ENCODE measurements at places on chromosomes 12 and 14.

DNA sequence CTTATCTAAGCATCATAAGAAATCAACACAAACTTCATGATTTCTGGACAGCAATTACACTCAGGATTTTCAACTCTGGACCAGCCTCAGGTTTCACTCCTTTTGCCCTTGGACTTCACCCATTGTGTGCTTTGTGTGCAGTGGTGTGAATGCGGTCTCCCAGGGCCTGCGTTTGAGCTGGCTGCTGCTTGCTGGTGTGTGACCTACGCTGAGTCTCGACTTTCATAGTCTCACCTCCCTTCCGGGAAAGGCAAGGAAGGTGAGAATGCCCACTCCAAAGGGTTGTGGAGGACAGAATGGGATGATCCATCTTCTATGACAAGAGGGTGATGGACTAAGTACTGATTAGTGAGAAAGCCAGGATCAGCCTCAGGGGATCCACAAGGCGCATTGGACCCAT lies 228.8 kb downstream of the C12orf75 start:
- H3K36me3 ChIP-seq = no peaks in the 10 kb centered on the region
- H3K27me3 ChIP-seq = no peaks in the 10 kb centered on the region
- H3K4me3 ChIP-seq = no peak overlapping the region
- no peak for DNase-seq

DNA sequence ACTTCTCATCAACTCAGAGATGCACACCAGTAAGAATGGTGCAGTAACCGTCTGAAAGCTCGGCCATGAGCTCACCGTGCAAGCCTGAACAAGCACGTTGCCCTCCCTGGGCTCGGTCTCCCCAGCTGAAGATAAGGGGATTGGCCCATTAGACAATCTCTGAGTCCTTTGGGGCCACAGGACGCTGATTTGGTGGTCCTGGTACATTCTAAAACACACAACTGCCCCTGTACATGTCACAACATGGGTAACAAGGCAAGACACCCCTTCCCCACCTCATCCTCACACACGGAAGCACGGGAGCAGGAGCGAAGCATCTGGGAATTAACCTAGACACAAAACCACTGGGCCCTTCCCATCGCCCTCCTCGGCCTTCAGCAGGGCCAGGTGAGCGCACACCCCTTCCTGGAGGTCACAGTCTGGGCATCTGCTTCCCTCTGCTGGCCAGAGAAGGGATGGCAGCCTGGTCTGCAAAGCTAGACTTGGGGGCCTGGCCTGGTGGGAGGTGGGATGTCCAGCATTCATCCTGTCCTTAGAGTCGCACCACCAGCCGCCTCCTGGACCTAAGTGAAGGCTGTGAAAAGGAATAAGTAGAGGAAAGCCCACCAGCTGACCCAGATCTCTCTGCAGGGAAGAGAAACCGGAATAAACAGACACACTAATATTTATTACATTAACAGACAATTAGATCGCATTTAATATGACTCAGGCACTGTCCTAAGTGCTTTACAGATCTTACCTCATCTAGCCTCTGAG lies 18.9 kb upstream of the SMUG1 start:
- H3K27me3 ChIP-seq = peaks cover 4% of the 10 kb centered on the region
- peak; percentile 90 for DNase-seq
- no peak overlapping the region for H3K27ac ChIP-seq
- no peaks in the 10 kb centered on the region for H3K4me1 ChIP-seq
- no peak overlapping the region for H3K4me3 ChIP-seq

DNA sequence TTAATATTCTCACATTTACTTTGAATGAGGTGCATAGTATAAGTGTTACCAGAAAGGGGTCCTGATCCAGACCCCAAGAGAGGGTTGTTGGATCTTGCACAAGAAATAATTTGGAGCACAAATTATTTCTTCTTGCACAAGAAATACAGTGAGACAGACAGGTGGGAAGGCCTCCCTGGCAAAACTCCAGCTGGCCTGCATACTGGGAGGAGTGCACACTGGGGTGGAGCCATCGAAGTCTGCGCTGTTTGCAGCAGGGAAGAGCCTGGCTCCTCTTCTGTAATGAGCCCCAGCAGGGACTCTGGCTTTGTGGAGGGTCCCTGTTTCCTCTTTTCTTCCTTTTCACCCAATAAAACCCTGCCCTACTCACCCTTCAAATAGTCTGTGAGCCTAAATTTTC lies 141.6 kb downstream of the GLT1D1 start:
- no peak for DNase-seq
- no peak overlapping the region for H3K27ac ChIP-seq
- no peaks in the 10 kb centered on the region for H3K36me3 ChIP-seq
- H3K4me1 ChIP-seq = no peaks in the 10 kb centered on the region

- H3K4me1 ChIP-seq = no peaks in the 10 kb centered on the region
- no peak overlapping the region for H3K27ac ChIP-seq
- H3K36me3 ChIP-seq = no peaks in the 10 kb centered on the region
Measured at GRCh38 chr14:58703161-58703506, 65.4 kb downstream of the DACT1 start.

- no peak overlapping the region for H3K4me3 ChIP-seq
- no peaks in the 10 kb centered on the region for H3K4me1 ChIP-seq
- peaks cover 8% of the 10 kb centered on the region for H3K27me3 ChIP-seq
- no peak for DNase-seq
Measured at GRCh38 chr14:57319636-57320192, 50.9 kb downstream of the AP5M1 start.

- H3K27me3 ChIP-seq = no peaks in the 10 kb centered on the region
- no peak for DNase-seq
- no peaks in the 10 kb centered on the region for H3K4me1 ChIP-seq
- no peaks in the 10 kb centered on the region for H3K36me3 ChIP-seq
- H3K27ac ChIP-seq = no peak overlapping the region
Measured at GRCh38 chr14:83300476-83301064, 1766.9 kb upstream of the SEL1L start.

GRCh38 chr12:85955127-85955526 lies 81.0 kb downstream of the NTS start:
- H3K4me1 ChIP-seq = no peaks in the 10 kb centered on the region
- H3K27me3 ChIP-seq = no peaks in the 10 kb centered on the region
- H3K4me3 ChIP-seq = no peak overlapping the region
- no peak overlapping the region for H3K27ac ChIP-seq
- no peak for DNase-seq
- H3K36me3 ChIP-seq = no peaks in the 10 kb centered on the region

GRCh38 chr12:126742241-126742641 lies 1524.7 kb upstream of the TMEM132C start:
- no peaks in the 10 kb centered on the region for H3K36me3 ChIP-seq
- no peak overlapping the region for H3K4me3 ChIP-seq
- DNase-seq = no peak
- no peaks in the 10 kb centered on the region for H3K27me3 ChIP-seq
- no peak overlapping the region for H3K27ac ChIP-seq

DNA sequence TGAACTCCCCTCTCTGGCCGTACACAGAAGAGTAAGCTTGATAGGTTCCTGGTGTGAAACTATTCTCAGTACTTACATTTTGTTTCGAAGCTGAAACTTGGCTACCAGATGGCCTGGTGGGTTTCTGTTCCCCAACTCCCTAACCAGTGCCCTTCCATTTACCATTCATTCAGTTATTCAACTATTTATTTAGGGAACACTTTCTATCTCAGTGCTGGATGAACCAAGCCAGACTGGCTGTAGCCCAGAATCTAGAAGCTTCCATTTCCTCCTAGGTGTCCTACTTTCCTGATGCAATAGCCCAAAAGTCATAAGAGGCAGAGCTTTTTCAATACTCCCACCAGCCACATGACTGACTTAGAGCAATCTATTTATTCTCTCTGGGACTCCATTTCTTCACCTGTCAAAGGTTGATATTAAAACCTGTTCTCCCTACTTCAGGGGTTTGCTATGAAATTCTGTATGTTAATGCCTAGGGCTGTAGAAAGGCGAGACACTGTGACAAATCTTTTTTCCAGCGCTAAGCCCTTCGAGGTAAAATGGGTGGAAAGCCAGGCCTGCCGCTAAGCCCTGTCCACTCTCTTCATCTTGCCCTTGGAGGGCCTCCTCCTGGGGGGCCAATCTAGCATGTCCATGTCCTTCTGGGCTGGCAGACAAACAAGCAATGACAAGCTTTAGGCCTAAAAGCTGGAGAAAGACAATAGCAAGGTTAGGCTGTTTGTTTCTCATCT lies 8.1 kb upstream of the IRF2BPL start:
- H3K4me3 ChIP-seq = no peak overlapping the region
- H3K4me1 ChIP-seq = peaks cover 96% of the 10 kb centered on the region
- DNase-seq = no peak
- no peaks in the 10 kb centered on the region for H3K27me3 ChIP-seq
- peak overlapping the region; percentile 96 for H3K27ac ChIP-seq
- no peaks in the 10 kb centered on the region for H3K36me3 ChIP-seq

DNA sequence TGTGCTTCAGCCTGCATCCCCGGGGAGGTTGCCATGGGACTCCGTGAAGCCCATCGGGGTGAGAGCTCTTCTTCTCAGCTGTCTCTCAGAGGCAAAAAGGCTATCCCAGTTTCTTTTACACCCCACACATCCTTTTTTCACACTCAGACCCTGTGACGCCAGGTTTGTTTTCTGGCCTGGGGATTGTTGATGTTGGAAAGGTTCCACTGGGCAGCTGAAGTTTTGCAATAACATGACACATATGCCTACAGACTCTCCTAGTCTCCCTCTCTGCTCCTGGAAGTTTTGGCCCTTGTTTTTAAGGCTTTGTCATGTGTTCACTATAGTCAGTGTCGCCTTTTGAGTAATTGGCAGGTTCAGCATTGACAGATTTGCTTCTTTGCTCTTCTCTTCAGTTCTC lies 118.6 kb downstream of the SMOC1 start:
- H3K27me3 ChIP-seq = no peaks in the 10 kb centered on the region
- H3K4me3 ChIP-seq = no peak overlapping the region
- no peak overlapping the region for H3K27ac ChIP-seq
- no peaks in the 10 kb centered on the region for H3K36me3 ChIP-seq

DNA sequence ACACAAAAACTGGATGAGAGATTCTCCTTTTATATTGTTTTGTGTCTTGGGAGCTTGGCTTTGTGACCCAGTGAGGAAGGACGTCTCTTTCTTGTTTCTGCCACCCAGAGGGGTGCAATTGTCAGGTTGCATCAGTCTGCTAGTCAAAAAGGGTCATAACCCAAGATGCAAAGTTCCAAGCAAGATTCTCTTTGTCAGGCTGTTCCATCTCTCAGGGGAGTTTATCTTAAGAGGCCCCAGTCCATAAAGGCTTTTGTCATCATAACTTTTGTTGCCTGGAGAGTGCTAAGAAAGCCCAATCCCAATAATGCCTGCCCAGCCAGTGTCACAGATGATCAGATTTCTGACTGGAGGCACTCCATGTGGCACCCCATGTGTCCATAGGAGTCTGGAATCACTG lies 444.9 kb downstream of the TRHDE start:
- no peak overlapping the region for H3K27ac ChIP-seq
- H3K4me1 ChIP-seq = no peaks in the 10 kb centered on the region
- no peak overlapping the region for H3K4me3 ChIP-seq
- no peak for DNase-seq

DNA sequence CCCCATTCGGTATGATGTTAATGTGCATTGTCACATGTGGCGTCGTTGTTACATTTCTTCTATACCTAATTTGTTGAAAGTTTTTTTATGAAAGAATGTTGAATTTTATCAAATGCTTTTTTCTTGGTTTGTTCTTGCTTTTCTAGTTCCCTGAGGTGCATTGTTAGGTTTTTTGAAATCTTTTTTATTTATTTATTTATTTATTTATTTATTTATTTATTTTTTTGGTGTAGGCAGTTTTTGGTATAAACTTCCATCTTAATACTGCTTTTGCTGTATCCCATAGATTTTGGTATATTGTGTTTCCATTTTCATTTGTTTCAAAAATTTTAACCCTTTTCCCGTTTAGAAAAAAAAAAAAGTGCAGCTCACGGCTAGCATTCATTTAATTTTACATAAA lies 121.1 kb upstream of the HMGA2 start:
- H3K27ac ChIP-seq = no peak overlapping the region
- H3K4me3 ChIP-seq = no peak overlapping the region
- no peaks in the 10 kb centered on the region for H3K4me1 ChIP-seq
- H3K27me3 ChIP-seq = no peaks in the 10 kb centered on the region
- H3K36me3 ChIP-seq = no peaks in the 10 kb centered on the region

GRCh38 chr14:50529288-50530179 lies 2.8 kb downstream of the MAP4K5 start:
- no peaks in the 10 kb centered on the region for H3K27me3 ChIP-seq
- no peaks in the 10 kb centered on the region for H3K36me3 ChIP-seq
- peaks cover 65% of the 10 kb centered on the region for H3K4me1 ChIP-seq
- H3K4me3 ChIP-seq = peak overlapping the region; percentile 83
- no peak for DNase-seq
- H3K27ac ChIP-seq = peak overlapping the region; percentile 18
